ENCODE measurements at places on chromosomes 7 and 10.

GRCh38 chr10:16011548-16011947, 151.2 kb upstream of the MINDY3 start:
- no peak for DNase-seq

DNA sequence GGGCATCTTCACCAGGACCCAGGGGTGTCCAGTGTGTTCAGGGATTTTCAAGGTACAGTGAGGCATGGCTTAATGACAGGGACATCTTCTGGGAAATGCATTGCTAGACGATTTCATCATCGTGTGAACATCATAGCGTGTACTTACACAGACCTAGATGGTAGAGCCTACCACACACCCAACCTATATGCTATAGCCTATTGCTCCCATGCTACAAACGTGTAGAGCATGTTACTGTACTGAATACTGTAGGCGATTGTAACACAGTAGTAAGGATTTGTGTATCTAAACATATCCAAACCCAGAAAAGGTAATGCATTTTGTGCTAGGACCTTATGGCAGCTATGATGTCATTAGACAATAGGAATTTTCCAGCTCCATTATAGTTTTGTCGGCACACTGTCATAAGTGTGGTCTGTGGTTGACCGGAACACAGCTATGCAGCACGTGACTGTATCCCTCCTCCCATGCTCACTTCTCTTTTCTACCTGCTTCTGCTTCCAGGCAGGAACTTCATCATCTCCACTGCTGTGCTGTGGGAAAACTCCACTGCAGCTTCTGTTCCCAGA, 416.2 kb upstream of the NFE2L3 start:
- no peak for DNase-seq

DNA sequence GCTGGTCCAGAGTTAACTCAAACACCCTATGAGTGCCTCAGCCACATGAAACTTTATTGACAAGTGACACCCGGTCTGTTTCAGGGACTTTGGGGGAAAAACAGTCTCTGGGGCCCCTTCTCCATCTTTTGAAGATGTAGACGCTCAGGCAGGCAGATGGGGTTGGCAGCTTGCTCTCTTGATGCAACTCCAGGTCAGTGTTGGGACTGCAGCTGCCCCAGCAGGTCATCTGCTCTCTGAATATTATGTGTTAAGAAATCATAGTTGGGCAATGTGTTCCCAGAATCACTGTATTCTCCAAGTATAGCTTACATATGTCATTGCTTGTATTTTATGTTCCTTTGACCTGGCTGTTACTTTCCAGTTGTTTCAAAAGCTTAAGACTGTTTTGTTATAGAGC, 544.9 kb upstream of the MGMT start:
- DNase-seq = no peak

GRCh38 chr7:117785431-117785830, 87.8 kb downstream of the CTTNBP2 start:
- DNase-seq = no peak

DNA sequence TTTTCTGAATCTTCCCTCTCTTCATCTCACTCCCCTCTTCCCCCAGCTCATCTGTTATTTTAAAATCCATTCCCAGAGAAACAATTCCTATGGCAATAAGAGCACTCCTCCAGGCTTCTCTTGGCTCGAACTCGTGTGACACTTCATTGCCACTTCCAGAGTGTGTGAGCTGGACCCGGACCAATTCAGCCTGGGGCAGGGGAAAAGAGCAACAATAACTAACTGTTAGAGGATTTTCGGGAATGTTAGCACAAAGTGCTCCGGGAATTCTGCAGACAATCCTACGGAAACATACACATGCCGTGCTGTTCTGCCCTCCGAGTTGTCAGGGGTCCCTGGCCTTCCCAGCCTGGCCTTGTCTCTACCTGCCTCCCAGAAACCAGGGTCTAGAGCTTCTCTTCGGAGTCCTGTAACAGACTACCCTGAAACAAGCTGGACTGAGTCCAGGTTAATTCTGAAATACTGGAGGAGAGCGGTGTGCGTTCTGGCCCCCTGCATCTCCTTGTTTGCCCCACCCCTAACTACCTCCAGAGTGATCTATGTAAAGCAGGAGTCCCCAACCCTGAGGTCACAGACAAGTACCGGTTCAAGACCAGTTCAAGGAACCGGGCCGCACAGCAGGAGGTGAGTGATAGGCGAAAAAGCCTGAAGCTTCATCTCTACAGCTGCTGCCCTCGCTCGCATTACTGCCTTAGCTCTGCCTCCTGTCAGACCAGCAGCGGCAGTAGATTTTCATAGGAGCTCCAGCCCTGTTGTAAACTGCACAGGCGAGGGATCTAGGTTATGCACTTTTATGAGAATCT, 11.3 kb downstream of the COL26A1 start:
- DNase-seq = no peak

DNA sequence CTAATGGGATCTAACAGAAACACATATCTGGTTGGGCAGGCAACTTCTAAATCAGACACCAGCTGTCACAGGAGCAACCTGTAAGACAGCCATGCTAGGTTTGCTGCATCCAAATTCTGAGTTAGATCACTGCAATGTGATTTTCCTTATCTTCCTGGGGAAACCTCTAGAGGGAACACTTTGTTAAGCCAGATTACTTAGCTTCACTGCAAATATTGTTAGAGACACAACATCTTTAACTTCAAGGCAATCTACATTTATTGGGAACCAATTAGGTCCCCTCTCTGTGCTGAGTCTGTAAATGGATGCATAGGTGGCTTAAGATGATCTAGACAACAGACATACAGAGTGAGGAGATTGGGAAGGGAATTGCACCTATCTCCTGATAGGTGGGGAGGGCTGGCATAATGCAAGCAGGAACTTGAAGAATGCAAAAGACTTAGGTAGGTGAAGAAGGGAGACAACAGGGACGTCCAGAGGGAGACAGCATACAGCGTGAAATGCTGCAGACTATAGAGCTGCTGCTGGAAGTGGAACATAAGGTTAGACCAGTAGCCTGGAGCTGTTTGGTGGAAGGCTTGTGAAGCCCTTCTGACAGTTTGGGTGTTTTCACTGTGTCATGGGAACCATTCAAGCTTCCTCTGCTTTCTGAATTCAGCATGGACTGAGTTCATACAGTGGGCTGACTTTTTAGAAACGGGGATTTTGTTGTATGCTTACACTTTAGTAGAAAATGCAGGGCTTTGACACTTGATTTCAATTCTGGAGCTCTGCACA, 109.8 kb upstream of the ELMO1 start:
- no peak for DNase-seq

DNA sequence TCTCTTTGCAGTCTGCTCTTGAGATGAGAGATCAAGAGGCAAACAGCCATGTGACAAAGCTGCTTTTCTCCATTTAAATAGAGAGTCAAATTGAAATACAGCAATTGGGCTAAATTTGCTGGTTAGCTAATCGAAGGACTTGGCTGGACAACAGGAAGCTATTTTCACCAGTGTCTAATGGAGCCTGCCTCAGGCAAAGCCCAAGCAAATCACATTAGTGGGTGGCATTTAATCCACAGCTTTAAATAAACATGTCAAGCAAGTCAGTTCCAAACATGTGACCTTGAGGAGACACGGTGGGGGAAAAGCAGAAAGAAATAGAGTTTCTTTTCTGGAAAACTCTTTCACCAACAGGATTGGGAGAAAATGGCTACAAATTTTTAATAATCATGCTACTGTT, 180.5 kb upstream of the AOAH start:
- DNase-seq = no peak

- DNase-seq = no peak
These were observed 27.3 kb upstream of the CABCOCO1 start for GRCh38 chr10:61635471-61635870.

GRCh38 chr7:146728611-146729010, 612.0 kb downstream of the CNTNAP2 start:
- no peak for DNase-seq

- DNase-seq = no peak
These were observed 203.6 kb upstream of the AKR1E2 start for GRCh38 chr10:4622384-4622783.

GRCh38 chr10:3213208-3213607, 40.6 kb upstream of the PITRM1 start:
- no peak for DNase-seq

DNA sequence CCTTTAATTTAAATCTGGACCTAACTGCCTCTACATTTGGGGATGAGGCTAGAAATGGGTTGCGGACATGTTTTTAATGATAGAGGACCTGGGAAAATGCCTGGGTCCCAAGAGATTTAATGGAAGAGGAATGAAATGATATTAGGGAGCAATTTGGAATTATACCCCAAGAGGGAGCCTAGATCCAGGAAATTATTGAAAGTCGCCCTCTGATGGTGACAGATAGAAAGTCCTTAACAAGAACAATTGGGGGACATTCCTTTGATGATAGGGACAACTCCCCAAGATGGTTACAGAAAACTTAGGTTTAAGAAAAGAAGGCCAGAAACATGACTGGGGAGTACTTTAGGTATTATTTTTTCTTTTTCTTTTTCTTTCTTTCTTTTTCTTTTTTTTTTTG, 9.5 kb upstream of the TSGA13 start:
- DNase-seq = no peak

- DNase-seq = no peak
These were observed 197.6 kb downstream of the TMEM178B start for GRCh38 chr7:141271451-141271850.

DNA sequence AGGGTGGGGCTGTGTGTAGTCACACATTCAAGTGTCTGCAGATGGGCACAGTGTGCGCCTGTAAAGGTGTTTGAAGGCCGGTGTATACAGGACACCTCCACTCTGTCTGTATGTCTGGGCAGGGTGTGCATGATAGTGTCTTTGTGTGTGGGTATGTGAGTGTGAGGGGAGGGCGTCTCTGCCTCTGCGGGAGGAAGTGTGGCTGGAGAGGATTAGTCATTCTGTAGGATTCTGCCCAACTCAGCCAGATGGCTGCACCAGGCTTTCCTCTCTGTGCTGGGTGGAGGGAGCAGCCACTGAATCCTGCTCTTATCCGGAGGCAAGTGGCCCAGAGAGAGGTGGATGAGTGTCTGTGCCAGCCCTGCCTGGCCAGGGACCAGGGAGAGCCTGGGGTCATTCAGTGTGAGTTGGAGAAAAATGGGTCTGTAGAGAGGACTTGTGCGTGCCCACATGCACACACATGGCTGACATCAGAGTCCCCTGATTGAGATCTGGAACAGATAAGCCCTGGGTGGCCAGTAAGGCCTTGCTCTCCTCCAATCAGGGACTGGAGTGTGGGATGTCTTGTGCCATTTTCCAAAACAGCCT, 1.7 kb downstream of the SFXN3 start:
- peak; percentile 24 for DNase-seq

DNA sequence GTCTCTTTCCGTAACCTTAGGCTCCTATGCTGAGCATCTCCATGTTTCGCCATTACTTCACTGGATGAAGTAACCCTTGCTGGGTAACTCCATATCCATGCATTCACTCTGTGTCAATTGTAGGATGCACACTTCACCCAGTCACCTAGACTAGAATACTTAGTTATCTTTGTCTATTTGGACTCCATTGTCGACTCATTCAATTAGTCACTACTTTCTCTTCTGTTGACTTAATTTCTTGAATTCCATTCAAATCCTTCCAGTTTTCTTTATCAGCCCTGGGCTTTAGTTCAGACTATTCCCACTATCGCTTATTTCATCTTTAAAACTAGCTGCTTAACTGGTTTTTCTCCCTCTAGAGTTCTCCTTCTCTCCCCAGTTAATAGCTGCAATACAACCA, 111.3 kb upstream of the TNS3 start:
- DNase-seq = no peak

DNA sequence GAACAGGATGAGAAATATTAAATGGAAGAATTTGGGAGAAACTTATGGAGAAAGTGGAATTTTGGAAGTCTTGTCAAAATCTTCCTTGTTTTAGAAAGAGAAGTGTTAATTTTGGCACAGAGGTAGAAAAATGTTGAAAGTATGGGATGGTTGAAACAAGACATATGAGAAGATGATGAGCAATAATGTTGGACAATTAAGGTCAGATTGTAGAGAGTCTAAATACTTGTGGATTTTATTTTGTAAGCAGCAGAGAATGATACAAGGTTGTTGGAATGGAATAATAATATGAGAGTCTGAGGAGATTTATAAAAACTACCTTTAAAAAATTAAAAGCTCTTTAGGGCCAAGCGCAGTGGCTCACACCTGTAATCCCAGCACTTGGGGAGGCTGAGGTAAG, 34.6 kb downstream of the PHTF2 start:
- no peak for DNase-seq

DNA sequence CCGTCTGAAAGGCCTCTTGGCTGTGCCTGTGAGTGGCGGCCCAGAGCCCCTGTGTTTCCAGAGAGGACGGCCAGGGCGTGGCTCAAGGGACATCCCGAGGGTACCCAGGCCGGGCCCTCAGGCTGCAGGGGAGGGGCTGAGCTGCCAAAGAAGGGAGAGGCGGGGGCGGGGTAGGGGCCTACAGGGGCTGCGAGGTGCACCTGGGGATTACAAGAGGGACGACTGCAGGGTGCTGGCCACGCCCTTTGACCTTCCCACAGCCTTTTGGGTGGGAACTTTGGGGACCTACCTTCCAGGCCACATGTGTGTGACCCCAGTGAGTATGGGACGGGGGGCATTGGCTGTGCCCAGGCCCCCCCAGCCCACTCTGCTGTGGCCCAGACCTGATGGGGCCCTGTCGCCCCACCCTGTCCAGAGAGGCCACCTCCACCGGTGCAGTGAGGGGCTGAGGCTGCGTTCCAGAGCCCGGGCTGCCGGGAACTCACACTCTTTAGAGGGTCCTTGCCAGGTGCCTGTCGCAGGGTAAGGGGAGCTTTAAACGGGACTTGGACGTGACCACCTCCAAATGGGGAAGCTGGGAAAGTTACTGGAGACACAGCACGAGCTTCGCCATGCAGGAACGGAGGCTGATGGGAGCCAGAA, 19.0 kb upstream of the NKX6-2 start:
- DNase-seq = no peak

DNA sequence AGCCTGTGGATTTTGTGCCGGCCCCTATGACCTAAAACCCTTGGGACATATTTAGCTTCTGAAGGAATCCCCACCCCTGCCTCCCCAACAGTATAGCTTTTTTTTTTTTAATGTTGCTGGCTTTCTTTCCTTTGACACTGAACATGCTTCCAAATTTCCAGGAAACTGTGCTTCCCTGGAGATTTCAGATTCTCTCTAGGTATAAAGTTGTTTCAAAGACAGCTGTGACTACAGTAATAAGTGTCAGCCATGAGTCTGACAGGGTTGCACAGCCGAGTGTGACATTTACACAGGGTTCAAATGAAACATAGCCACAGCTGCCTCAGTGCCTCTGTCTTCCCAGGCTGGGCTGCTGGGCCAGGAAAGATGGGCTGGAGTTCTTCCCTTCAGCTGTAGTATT, 466.6 kb upstream of the COBL start:
- no peak for DNase-seq

- DNase-seq = no peak
These were observed 11.7 kb downstream of the STAM start for GRCh38 chr10:17655567-17656146.

GRCh38 chr10:50490241-50490640, 133.5 kb downstream of the SGMS1 start:
- DNase-seq = no peak

DNA sequence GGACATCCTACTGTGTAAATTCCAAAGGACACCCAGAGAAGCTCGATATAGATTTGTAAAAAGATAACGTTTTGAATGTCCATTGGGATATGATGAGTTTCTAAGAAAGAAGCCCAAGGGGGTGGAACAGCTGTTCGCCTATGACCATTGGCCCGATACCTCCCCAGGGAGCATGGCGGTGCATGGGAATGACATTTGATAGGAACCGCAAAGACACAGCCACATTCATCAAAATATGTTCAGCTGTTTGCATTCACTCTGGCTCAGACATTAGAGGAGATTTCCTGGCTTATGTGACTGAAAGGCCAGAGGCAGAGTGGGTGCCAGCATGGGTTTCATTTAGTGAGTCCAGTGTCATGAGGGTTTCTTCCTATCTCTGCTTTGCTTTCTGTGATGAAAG, 56.0 kb upstream of the BAIAP2L1 start:
- DNase-seq = no peak

- no peak for DNase-seq
These were observed 147.1 kb upstream of the PRSS1 start for GRCh38 chr7:142602183-142602582.
